ENCODE measurements at places on chromosomes 3 and 15.

- no peaks in the 10 kb centered on the region for H3K4me1 ChIP-seq
- H3K36me3 ChIP-seq, result no peaks in the 10 kb centered on the region
- DNase-seq, result no peak
These were observed 29.6 kb downstream of the FSIP1 start for GRCh38 chr15:39752991-39753390.

DNA sequence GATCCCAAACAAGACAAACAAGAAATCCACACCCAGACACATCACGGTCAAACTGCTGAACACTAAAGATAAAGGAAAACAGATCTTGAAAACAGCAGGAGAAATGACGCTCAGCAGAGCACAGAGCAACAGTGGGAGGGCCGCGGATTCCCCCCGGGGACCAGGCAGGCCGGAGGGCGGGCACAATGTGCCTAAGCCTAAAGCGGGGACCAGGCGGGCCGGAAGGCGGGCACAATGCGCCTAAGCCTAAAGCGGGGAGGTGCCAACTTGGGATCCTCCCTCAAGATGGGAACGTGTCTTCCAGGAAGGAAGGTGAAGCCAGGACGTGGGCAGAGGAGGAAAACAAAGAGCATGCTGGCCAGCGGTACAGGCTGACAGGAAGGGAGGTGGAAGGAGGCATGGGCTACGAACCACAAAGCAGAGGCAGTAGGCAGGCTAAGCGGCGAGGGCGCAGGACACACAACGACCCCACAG, 31.1 kb downstream of the CYFIP1 start:
- peaks cover 13% of the 10 kb centered on the region for H3K27me3 ChIP-seq
- peaks cover 12% of the 10 kb centered on the region for H3K4me1 ChIP-seq
- H3K27ac ChIP-seq, result no peak overlapping the region
- DNase-seq, result peak; percentile 47
- peak overlapping the region; percentile 69 for H3K4me3 ChIP-seq

DNA sequence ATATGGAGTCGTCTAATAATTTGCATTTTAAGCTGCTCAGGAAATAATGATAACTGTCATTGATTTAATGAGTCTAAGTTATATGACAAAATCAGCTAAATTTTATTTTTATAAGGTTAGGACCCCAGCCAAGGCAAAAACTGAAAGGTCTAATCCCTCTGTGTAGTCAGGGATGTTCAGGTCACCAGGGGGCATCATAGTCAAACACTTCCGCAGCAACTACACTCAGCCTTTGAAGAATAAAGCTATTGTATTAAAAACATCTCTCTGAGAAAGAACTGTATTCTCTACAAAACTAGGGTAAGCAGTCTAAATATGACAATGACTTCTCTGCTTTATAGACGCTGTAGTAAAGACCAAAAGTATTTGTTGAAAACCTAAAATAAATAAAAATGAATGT, 15.0 kb downstream of the INTS14 start:
- peaks cover 18% of the 10 kb centered on the region for H3K36me3 ChIP-seq
- H3K4me3 ChIP-seq, result no peak overlapping the region
- DNase-seq, result no peak
- H3K27me3 ChIP-seq, result no peaks in the 10 kb centered on the region
- H3K27ac ChIP-seq, result no peak overlapping the region

DNA sequence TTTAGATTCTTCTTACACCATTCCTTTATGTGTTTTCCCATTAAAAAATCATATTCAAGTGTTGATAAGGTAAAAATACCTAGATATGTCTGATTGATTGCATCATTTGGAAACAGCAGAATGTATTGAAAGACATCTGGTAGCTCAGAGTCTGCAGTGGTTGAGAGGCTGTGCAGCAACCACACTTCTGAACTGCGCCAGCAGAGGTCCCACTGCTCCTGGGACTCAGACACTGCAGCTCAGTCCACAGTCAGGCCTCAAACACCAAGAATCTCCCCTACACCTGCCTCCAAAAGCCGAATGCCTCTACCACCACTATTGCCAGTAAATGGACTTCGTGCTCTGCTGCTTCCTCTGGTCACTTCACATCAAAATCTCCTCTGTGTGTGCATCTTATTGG, 176.9 kb upstream of the LMCD1 start:
- H3K4me3 ChIP-seq, result no peak overlapping the region
- H3K36me3 ChIP-seq, result no peaks in the 10 kb centered on the region
- no peak overlapping the region for H3K27ac ChIP-seq
- H3K27me3 ChIP-seq, result no peaks in the 10 kb centered on the region
- H3K4me1 ChIP-seq, result peaks cover 20% of the 10 kb centered on the region

- H3K4me3 ChIP-seq, result no peak overlapping the region
- H3K4me1 ChIP-seq, result peaks cover 6% of the 10 kb centered on the region
- H3K36me3 ChIP-seq, result no peaks in the 10 kb centered on the region
These were observed 3.0 kb downstream of the DZIP1L start for GRCh38 chr3:138112362-138112761.

- peaks cover 2% of the 10 kb centered on the region for H3K27me3 ChIP-seq
- no peak for DNase-seq
- H3K27ac ChIP-seq, result no peak overlapping the region
These were observed 435.2 kb upstream of the SUCLG2 start for GRCh38 chr3:68089572-68090011.

GRCh38 chr3:44079916-44080315, 161.8 kb upstream of the TOPAZ1 start:
- H3K4me1 ChIP-seq, result no peaks in the 10 kb centered on the region
- no peak for DNase-seq
- no peaks in the 10 kb centered on the region for H3K27me3 ChIP-seq

GRCh38 chr3:4332111-4332510, 28.9 kb downstream of the SETMAR start:
- no peaks in the 10 kb centered on the region for H3K27me3 ChIP-seq
- H3K36me3 ChIP-seq, result peaks cover 18% of the 10 kb centered on the region
- no peak overlapping the region for H3K4me3 ChIP-seq
- no peak overlapping the region for H3K27ac ChIP-seq
- DNase-seq, result no peak

GRCh38 chr15:74855857-74856256, 12.9 kb upstream of the ULK3 start:
- H3K36me3 ChIP-seq, result peaks cover 1% of the 10 kb centered on the region
- H3K4me1 ChIP-seq, result peaks cover 34% of the 10 kb centered on the region
- no peaks in the 10 kb centered on the region for H3K27me3 ChIP-seq
- no peak overlapping the region for H3K4me3 ChIP-seq
- no peak for DNase-seq
- no peak overlapping the region for H3K27ac ChIP-seq

- H3K27ac ChIP-seq, result no peak overlapping the region
- H3K27me3 ChIP-seq, result no peaks in the 10 kb centered on the region
- peaks cover 38% of the 10 kb centered on the region for H3K4me1 ChIP-seq
- H3K36me3 ChIP-seq, result no peaks in the 10 kb centered on the region
These were observed 92.5 kb downstream of the IQSEC1 start for GRCh38 chr3:12980596-12981290.

Data from activated naive CD8-positive, alpha-beta T cell treated with anti-CD3 and anti-CD28 coated beads, Interleukin-2, amount 50 U/mL, for 24 hours (primary cell).